ENCODE measurements at places on chromosomes 11 and 22.
A peak's percentile ranks its signal among the peaks of the same experiment; 100 is the strongest.

DNA sequence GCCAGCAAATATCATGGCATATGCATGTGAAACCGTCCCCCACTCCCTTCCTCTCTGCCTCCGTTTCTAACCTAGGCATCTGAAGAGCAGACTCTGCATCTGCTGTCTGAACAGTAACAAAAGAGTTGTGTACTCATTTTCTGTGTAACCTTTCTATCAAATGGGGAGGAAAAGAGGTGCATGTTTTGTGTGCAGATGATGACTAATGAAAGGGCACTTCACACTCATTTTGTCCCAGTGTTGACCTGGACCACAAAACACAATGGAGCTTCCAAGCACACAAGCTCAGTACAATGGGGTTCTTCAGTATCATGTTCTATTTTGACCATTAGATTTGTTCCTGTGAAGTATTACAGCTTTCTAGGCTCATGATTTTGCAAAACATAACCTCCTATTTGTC, 13.0 kb downstream of the JHY start:
- no peak for DNase-seq

DNA sequence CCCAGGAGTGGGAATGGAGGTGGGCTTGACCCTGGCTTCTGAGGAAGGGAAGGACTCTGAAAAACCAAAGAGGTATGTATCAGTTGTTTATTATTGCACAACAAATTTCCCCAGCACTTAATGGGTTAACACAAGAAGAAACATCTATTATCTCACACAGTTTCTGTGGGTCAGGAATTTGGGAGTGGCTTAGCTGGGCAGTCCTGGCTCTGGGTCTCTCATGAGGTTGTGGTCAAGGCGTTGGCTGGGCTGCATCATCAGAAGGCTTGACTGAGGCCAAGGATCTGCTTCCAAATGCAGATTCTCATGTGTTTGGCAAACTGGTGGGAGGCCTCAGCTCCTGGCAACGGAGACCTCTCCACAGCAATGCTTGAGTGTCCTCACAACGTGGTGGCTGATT, 17.5 kb upstream of the SMIM38 start:
- DNase-seq: no peak

GRCh38 chr11:102846292-102846691, 2.9 kb upstream of the MMP3 start:
- no peak for DNase-seq

DNA sequence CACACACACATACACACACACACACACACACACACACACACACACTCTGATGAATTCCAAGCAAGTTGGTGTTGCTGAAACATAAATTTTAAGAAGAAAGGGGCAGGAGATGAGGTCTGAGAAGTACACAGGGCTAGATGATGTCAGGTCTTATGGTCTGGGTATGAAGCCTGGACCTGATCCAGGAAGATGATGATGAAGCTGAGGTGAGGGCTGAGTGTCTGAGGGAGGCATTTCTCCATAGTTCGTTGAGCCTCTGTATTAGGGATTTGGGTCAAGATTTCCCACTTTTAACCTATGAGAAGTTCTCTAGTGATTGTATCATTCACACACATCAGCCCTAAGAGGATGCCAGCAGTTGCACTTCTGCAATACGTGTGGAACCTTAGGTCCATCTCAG, 32.6 kb downstream of the KREMEN1 start:
- DNase-seq: no peak

GRCh38 chr11:47606731-47607130, 12.5 kb upstream of the C1QTNF4 start:
- no peak for DNase-seq

- DNase-seq: no peak
These were observed 43.4 kb upstream of the TMPRSS4 start for GRCh38 chr11:118033443-118033842.

DNA sequence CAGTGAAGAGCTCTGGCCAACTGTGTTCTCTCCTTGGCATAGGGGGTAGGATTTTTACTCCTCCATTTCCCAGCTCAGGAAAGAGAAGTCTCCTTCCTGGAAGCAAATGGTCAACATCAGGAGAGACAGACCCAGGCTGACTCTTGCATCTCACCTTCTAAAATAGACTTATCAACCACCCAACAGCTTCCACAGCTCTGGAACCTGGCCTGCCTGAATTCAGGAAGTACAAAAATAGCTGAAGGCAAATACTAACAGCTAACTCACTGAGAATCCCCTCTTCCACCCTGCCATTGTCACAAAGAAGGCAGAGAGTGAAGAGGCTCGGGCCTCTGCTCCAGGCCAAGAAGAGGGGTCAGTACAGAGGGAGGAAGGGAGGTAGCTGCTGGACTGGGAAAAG, 213.6 kb downstream of the NXPE2 start:
- no peak for DNase-seq

GRCh38 chr11:128913806-128914205, 22.6 kb downstream of the KCNJ5 start:
- DNase-seq: peak; percentile 57

GRCh38 chr11:96447208-96448110, 57.6 kb downstream of the JRKL start:
- no peak for DNase-seq

GRCh38 chr11:110979696-110980095, 265.8 kb upstream of the POU2AF2 start:
- no peak for DNase-seq

DNA sequence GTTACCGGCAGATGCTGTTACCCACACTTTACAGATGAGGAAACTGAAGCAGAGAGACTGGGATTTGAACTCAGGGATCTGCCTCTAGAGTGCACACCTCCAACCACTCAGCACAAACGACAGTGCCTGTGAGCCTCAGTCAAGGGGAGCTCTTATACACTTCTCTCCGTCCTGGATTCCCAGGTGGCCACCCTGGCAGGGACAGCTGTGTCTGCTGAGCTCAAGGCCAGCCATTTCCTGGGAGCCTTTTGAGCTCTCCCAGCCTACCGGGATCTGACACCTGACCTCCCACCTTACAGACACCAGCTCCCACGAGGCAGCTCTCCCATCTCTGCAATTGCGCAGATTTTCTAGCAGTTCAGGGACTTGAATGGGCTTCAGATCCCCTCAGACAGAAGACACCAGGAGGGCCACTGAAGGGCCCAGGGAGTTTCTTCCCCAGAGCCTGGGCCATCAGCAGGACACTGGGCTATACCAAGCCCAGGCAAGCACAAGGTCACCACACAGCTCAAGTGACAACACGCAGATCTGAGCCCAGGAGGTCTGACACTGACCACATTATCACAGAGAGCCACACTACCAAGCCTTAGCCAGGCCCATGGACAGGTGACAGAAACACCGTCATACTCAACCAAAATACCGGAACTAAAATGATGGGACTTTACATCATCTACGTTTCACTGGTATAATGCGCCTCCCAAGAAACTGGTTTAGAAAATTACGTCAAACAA, 17.1 kb downstream of the PDGFB start:
- DNase-seq: no peak

- DNase-seq: no peak
These were observed 85.8 kb downstream of the FANCF start for GRCh38 chr11:22539821-22540256.

Measured in aorta (tissue), 5 donors.